ENCODE measurements at places on chromosomes 13 and 19.
A peak's percentile ranks its signal among the peaks of the same experiment; 100 is the strongest.

GRCh38 chr13:74550039-74550438 is 415.8 kb upstream of the KLF12 start:
- no peak for DNase-seq

DNA sequence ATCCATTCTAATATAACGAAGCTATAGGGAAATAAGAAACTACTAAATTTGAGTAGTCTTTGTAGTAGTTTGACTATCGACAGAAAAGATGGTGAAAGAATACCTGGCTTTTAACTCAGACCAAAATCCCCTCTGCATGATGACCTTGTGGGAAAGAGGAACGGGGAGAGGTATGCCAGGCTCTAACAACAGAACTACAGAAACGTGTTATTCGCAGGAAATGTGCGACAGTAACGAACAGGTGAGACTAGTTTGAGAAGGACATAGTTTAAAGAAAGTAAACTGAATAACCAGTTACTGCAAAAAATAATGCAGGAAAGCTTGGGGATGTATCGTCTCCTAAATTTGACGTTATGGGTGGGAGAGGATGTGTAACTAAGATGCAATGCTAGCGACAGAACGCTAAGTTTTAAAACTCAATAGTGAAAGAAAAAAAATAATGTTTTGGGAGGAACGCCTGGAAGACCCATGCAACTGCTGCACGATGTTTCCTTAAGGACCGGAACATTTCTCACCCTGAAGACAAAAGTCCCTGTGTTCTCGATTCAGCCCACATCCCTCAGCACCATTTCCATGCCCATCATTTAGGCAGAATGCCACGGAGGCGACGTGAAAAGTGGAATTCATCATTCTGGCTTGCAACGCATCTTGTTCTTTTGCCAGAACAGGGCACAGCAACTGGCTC is 1.6 kb upstream of the RAP2A start:
- no peak for DNase-seq

GRCh38 chr13:22265563-22265962 is 594.7 kb downstream of the FGF9 start:
- DNase-seq: no peak

DNA sequence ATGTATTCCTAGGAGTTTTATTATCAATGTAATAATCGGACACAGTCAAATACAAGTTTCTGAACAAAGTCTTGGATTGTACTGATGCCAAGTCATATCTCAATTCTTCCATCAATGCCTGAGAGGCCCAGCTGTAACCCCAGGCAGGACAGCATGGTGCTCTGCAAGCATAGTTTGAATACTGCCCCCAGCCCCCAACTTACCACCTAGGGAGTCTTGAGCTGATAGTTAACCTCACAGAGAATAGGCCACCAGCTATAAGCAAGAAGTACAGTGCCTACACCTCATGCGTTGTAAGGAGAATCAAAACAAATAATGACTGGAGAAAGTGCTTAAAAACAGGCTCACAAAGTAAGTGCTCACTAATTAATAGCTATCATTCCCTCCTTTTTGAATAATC is 2.7 kb downstream of the PROSER1 start:
- no peak for DNase-seq

- no peak for DNase-seq
Measured at GRCh38 chr13:39875111-39875987, 219.9 kb downstream of the COG6 start.

- DNase-seq: no peak
Measured at GRCh38 chr13:24071423-24072075, 89.0 kb upstream of the SPATA13 start.

DNA sequence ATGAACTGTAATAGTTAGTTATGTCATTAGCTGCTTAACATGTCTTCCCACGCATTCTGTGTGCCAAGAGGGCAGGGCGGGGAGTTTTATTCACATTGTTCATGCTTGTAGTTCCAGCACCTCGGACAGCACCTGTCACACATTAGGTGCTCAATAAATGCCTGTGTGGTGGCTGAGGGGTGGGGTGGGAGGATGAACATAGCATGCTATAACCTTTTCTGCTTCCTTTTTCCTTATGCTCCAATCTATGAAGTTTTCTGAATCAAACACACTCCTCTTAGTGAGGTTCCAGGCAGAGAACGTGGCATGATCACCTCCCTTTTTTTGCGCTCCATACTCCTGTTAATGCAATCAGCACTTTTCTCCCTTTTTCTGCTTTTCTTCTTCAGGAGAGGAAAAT is 15.8 kb upstream of the PTPRS start:
- DNase-seq: no peak

DNA sequence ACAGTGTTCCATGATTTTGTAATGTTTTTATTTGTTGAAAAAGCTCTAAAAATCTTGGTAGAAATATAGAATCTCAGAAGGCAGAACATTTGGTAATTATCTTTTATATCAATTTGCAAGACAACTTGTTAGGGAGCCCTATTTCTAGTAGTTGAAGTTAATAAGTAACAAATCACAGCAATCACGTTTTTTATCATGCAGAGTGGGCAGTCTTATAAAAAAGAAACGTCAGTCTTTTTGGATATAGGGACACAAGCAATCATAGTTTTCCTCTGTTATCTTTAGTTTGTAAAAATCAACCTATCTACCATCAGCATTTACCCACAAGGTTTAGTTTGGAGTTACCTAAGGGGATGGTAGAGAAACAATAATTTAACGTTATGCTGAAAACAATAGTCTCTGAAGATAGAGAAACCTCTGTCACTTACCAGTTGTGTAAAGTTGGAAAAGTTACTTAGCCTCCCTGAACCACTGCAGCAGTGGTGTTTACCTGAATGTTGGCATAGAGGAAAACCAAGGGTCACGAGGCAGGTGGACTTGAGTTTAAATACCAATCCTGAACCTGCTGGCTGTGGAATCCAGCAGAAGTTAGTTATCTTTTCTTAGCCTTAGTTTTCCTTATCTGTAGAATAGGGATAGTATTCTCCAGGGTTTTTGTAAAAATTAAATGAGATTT is 192.8 kb downstream of the GGACT start:
- no peak for DNase-seq

DNA sequence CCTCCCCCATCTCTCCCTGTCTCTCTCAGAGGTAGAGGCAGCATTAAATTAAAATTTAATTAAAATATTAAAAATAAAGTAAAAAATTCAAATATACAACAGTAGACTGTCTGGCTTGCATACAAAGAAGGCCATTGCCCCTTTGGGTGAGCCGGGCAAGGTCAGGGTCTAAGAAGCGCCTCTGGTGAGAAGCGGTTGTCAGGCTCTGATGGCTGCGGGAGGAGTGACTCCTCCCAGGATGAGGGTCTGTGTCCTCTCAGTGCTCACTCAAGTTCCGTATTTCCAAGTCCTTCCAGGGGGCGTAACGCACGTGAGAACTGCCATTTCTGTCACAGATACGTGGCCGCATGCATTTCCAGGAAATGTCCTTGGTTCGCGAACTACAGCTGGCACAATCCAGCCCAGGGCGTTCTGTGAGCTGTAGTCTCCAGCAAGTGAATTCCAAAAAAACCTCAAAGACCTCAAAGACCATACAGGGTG is 737 bp upstream of the ZNF181 start:
- DNase-seq: no peak

DNA sequence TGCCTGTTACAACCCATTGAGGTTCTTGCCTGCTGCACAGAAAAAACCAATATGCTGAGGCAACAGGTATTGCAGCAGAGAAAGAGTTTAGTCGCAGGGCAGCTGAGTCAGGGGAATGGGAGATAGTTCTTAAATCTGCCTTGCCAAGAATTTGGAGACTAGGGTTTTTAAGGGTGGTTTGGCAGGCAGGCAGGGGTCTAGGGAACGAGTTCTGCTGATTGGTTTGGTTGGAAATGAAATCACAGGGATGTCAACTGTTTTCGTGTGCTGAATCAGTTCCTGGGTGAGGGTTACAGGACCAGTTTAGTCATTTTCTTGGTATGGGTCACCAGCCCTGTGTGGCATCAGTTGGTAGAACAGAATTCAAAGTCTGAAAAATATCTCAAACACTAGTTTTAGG is 36.6 kb downstream of the PDS5B start:
- no peak for DNase-seq

GRCh38 chr19:48190288-48190884 is 19.9 kb downstream of the ZSWIM9 start:
- no peak for DNase-seq

DNA sequence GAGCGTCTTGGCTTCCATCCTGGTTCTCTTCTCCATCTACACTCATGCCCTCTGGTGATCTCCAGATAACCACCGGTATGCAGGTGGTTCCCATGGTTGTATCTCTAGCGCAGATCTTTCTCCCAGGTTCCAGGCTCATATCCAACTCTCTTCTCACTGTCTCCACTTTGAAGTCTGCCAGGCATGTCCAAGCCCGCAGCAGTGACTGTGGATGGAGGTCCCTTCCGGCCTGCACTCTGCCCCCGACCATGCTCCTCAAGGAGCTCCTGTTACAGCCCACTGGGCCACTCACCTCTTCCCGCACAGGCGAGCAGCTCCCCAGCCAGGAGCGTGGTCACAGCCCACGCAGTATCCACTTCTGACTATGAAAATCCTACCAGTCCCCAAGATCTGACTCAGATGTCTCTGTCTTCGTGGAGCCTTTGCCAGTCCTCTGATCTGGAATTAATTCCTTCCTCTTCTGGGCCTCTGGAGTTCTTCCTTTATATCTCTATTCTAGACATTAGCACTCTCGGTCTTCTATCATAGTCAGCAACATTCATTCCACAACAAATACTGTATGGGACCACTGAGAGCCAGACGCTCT is 100.2 kb downstream of the TEX26 start:
- DNase-seq: no peak

- DNase-seq: no peak
Measured at GRCh38 chr13:70720386-70720785, 612.1 kb upstream of the KLHL1 start.

GRCh38 chr13:48818495-48819356 is 157.0 kb upstream of the FNDC3A start:
- no peak for DNase-seq

DNA sequence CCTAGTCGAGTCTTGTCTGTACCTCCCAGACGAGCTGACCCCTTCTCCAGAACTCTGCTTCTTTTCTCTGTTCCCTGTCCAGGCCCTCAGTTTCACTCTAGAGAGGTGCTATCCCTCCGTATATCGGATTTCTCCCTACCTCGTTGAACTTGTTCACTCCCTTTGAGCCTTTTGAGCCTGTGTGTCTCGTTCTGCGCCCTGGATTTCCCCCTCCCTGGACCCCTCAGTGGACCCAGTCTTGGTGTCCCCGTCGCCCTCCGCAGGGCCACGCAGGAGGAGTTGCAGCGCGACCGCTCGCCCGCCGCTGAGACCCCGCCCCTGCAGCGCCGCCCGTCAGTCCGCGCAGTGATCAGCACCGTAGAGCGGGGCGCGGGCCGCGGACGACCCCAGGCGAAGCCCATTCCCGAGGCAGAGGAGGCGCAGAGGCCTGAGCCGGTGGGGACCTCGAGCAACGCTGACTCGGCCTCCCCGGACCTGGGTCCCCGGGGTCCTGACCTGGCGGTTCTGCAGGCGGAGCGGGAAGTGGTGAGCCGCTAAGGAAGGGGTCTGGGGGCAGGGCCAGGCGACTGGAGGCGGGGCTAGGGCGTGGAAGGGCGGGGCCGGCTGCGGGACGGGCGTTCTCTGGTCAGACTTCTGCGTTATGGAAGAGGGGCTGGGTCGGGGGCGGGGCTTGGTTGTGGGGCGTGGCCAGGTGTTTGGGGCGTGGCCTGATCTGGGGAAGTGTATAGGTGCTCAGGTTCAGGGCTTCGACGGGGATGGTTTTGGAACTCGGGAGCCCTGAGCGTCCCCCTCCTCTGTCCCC is 5.5 kb downstream of the EPS8L1 start:
- peak; percentile 90 for DNase-seq

DNA sequence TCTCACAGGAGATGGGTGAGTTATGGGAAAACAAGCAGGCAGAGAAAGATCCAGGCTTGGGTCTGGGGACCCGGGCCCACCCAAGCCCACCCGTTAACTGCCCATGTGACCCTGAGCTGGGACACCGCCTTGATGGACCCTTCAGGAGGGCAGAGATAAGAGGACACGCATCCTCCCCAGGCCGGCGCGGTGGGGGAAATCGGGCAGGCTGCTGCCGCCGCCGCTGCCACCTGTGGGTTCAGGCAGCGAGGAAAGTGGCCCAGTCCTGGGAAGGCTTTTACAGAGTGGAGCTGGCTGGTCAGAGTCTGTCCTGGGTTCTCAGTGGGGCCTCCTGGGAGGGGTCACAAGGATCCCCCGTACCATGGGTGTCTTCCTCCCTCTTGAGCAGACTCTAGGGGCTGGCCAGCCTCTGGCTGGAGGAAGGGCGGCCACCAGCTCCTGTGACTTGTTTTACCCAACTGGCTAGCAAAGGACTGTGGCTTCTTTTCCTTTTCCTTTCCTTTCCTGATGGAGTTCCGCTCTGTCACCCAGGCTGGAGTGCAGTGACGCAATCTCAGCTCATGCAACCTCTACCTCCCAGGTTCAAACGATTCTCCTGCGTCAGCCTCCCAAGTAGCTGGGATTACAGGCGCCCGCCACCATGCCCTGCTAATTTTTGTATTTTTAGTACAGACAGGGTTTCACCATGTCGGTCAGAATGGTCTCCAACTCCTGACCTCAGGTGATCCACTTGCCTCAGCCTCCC is 155.4 kb downstream of the KDM4B start:
- no peak for DNase-seq

DNA sequence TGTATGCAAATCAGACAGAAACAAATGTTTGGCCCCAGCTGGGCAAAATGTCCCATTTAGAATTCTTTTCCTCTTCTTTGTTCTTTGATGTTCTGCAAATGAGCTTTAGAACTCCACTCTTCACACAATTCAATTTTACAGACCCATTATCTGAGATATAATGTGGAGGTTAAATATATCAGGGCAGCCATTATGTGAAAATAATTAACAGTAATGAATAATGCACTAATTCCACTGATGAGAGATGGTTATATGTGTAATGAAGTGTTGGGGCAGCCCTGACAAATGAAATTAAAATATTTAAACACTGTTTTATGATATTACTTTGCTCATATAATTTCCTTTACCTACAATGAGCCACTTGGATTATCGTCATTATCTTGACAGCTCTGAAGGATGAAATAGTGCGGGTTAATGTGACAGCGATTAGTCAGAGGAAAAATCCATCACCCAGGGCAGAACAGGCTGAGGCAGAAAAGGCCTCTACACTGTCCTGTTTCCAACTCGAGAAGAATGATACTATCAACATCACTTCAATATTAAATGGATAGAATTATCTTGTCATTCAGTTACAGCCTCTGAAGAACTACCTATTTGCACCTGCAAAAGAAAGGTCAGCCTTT is 321.1 kb downstream of the RBM26 start:
- DNase-seq: no peak

Measured in aorta (tissue), 5 donors.